Stimulated activated CD4-positive, alpha-beta T cell treated with anti-CD3 and anti-CD28 coated beads, TNF-alpha, amount 100 ng/mL, for 1 hour (primary cell): ENCODE measurements at places on chromosomes 11 and 22.

DNA sequence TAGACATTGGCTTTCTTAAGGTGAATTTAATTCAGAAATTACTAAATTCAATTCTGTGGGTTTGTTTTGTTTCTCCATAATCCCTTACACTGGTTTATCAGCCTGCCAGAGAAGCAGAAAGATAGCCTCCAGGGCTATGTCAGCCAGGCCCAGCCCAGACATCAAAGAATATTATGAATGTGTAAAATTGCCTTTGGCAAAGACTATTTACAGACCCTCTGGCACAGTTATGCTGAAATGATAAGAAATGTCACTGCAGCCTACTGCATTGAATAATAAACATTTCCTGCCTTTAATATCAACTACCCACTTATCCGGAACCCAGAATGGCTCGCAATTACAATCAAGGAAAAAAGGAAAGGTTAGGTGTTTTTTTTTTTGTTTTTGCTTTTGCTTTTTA is 562.5 kb upstream of the LRRC4C start:
- DNase-seq = no peak

DNA sequence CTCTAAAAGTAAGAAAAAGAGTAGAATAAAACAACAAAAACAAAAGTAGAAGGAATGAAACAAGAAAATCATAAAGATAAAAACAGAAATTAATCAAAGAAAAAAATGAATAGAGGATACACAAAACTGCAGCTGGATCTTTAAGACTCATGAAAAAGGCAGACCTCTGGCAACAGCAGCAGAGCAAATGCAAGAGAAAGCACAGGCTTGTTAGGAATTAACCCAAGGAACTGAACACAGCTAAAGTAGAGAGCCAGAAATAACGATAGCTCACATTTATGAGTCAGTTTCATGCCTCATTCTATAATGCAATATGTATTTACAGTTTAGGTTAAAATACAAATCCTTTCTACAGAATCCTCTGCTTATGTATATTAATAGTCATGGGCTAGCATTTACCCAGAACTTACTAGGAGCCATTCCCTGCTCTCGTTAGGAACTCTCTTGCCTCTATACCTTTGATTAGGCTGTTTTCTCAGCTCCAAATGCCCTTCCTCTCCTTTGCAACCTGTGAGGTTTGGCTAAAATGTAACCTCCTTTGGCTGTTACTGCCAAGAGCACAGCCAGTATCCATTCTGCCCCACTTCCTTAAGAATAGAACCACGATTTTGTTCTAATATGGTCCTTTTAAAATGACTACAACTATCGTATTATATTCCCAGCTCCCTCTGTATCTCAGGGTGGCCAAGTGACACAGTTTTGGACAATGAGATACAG is 38.3 kb upstream of the NFAM1 start:
- no peak for DNase-seq

DNA sequence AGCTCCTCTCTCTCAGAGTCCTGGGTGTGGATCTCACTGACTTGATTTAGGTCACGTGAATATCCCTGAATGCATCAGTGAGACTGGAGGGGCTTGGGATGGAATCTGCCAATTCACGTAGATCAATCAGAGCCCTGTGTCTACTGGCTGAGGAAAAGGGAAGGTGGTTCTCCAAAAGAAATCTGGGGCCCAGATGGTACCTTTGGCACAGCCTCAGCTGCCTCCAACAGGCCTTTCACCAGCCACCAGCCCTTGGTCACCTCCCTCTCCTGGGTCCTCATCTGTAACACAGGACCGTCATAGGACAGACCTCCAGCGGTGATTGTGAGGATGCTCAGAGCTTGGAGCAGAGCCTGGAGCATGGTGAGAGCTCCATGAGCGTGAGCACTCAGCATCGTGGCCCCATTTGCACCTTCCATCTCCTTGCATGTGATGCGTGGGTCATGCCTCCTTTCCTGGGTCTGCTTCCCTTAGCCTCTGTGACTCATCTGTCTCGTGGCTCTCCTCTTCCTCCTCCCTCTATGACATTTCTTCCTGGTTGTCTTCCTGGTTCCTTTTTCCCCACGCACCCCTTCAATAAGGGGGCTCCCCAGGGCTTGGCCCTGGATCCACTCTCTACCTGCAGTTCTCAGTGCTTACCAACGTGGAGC is 7.5 kb upstream of the MIEF1 start:
- no peak for DNase-seq

DNA sequence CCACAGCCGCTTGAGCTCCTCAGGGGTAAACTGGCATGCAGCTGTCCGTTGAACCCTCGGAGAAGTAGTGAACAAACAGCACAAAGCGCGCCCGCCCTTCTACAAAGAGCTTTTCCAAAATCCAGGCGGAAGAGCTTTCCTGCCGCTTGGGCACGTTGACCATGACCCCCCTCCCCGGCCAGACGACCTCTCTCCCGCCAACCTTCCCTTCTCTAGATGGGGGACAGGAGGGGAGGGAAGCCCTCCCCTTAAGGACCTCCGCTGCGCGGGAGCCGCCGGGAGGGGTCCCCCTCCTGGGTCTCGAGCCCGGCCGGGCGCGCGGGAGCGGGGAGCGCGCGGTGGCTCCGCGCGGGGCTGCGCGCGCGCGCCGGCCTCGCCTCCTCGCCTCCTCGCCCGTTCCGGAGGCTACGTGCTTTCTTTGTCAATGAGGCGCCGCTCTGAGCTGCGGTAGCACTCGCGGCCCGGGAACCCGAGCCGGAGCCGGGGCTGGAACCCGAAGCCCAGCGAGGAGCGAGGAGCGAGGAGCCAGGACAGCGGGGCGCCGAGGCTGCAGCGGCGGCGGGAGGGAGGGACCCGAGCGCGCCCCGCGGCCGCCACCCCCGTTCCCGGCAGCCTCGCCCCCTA is 118.6 kb downstream of the HIPK3 start:
- no peak for DNase-seq

- no peak for DNase-seq
Measured at GRCh38 chr11:76767659-76768058, 15.5 kb upstream of the TSKU start.

DNA sequence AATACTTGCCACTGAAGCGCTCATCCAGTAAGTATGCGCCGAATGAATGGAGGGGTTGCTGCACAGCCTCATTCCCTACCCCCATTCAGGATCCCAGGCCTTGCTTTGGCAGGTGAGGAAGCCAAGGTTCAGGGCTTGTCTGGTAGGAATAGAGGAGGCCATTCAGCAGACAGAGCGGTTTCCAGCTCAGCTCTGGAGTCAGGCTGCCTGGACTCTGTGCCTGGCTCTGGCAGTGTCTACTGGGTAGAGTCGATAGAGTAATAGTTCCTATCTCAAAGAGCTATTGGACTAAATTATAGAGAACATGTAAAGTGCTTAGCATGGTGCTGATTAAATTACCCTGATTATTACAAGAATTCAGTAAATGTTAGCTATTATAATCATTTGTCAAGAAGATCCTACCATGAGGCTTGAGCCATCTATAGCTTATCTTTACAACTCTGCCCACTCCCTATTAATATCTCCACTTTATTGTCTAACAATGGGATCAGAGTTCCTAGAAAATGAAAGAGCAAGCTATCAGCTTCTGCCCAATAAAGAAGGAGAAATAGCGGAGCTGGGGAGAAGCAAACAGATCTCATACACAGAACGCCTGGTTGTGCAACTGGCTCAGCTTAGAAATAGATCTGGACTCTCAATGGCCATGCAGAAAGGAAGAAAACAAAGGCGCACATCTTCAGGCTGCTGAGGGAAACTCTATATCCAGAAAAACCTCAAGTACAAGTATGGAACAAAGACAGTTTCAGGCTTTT is 6.6 kb upstream of the SNX32 start:
- no peak for DNase-seq

GRCh38 chr11:82722231-82722630 is 11.4 kb downstream of the FAM181B start:
- DNase-seq = no peak

GRCh38 chr11:40797981-40798380 is 661.5 kb downstream of the LRRC4C start:
- DNase-seq = no peak

GRCh38 chr22:42064629-42065028 is 6.0 kb downstream of the NAGA start:
- no peak for DNase-seq

- no peak for DNase-seq
Measured at GRCh38 chr11:37511425-37511933, 913.4 kb upstream of the RAG2 start.

GRCh38 chr11:68545796-68546195 is 85.2 kb downstream of the PPP6R3 start:
- no peak for DNase-seq

GRCh38 chr11:34634694-34635062 is 13.8 kb downstream of the EHF start:
- no peak for DNase-seq

DNA sequence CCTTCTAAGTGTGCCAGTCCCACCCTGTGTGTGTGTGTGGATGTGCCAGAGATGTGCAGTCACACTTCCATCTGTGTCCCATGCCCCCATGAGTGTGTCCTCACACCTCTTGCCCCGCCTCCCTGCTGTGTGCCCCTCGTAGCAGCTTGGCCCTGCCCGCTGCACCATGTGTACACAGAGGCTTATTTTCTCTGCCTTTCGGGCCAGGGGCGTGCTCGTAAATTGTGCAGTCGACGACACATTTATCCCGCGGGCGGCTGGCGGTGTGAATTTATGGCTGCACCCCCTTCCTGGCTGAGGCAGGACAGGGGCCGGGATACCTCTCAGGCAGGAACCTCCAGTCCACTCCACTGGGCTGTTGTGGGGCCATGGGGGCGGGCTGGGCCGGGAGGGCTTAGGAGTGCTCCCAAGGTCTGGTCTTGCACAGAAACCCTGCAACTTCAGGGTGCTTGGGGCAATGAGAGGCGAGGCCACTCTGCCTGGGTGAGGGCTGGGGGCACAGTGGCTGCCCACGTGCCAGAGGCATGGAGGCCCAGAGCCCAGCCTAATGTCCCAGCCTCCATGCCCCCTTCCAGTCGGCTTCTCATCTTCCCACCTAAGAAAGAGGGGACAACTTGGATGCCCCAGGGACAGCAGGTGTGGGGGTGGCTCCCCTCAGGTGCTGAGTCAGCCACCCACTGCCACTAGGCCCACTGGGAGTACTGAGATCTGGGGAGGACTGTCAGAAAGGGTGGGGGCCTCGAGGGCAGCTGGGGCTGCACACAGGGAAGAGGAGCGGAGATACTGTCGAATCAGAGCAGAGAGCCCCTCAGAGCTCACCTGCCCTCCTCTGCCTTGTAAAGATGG is 12.5 kb downstream of the GP1BB start:
- DNase-seq = no peak

GRCh38 chr22:31281733-31282132 is 10.6 kb downstream of the PIK3IP1 start:
- no peak for DNase-seq

- DNase-seq = peak; percentile 44
Measured at GRCh38 chr11:66388780-66389386, 17.3 kb upstream of the SLC29A2 start.

- DNase-seq = no peak
Measured at GRCh38 chr11:33182246-33182878, 21.1 kb upstream of the CSTF3 start.

DNA sequence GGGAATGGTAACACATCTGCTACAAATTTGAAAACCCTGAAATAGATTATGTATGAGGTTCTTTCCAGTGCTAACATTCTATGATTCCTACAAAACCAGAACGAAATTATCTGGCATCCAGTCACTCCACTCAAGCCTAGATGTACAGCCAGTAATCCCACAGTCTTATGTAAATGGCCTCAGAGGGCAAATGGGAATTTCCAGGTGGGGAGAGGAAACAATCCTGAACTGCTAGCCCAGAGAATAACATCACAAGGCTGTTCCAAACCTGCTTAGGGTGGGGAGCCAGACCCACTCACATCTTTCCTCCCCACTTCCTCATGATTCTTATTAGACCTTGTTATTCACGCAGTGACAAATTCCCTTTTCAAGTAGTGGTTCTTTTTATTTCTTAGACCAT is 3.5 kb downstream of the FIBIN start:
- no peak for DNase-seq

DNA sequence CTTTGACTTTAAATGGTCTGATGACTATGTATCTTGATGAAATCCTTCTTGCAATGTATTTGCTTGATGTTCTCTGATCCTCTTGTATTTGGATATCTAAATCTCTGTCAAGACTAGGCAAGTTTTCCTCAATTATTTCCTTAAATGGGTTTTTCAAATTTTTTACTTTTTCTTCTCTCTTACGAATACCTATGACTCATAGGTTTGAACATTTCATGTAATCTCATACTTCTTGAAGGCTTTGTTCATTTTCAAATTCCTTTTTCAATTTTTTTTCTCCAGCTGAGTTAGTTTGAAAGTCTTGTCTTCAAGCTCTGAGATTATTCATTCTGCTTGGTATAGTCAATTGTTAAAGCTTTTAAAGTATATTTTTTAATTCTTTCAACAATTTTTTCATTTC is 13.1 kb downstream of the OR10W1 start:
- DNase-seq = no peak

GRCh38 chr22:17802822-17803221 is 28.6 kb upstream of the BID start:
- no peak for DNase-seq

DNA sequence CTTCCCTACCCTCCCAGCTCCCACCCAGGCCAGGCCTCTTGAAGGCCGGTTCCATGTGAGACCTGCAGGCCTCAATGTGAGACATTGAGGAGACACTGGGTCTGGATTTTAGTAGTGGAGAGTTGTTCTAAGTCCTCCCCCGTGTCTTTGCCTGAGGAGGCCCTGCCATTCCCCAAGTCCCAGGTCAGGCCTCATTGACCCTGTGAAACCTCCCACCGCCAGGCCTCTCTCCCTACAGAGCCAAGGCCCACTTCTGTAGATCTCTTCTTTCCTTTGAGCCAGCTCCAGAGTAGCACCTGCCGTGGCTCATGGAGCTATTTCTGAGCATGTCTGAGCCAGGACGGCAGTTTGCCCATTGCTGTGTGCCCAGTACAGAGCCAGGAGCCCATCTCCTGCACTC is 1419.6 kb downstream of the TBC1D22A start:
- no peak for DNase-seq

DNA sequence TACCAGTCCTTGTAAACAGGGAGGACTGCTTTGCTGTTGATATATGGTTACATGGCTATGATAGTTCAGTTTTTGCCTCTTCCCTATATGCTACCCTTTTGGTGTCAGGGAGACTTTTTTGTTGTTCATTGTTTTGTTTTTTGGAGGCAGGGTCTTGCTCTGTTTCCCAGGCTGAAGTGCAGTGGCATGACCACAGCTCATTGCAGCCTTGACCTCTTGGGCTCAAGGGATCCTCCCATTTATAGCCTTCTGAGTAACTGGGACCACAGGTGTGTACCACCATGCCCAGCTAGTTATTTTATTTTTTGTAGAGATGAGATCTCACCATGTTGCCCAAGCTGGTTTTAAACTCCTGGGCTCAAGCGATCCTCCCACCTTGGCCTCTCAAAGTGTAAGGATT is 38.6 kb upstream of the SPTBN2 start:
- DNase-seq = no peak

GRCh38 chr11:986270-986951 is 50.1 kb downstream of the MUC6 start:
- no peak for DNase-seq

- DNase-seq = no peak
Measured at GRCh38 chr22:17264321-17265052, 45.3 kb upstream of the ADA2 start.

DNA sequence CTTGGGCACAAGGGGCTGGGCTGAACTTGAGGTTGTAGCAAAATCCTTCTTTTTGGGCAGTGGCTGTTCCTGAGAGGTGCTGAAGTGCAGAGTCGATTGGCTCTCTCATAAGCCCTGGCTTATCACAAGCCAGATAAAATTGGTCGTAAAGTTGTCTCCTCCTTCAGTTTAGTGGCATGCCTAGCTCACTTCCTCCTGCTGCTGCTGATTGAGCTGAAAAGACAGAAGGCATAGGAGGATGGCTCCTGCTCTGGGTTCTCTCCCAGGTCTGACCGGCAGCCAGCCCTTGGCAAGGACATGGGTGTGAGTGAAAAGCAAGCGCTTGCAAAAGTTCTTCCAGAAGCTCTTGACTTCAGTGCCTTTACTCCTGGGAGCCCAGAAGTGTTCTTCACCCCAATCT is 83.9 kb downstream of the LDLRAD3 start:
- DNase-seq = no peak
